NCI-H446 treated with DMSO at 0.1 percent for 48 hours (cell line): ENCODE measurements at places on chromosomes 3 and 15.

DNA sequence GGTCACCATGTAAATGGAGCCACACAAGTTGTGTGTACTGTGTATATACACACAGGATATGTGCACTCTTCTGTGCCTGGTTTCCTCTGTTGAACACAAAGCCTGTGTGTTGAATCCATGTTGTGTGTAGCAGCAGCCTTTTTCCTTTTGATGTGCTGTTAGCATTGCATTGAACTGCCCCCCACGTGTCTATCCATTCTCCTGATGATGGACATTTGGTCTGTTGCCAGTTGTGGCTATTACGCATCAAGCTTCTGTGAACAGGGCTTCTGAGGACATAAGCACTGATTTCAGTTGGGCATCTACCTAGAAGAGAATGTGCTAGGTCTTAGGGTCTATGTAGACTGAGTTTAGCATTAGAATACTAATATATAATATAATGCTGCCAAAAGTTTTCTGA, 77.4 kb downstream of the LSM3 start:
- DNase-seq, result no peak

- DNase-seq, result no peak
Measured at GRCh38 chr3:144096016-144096415, 124.4 kb downstream of the DIPK2A start.

DNA sequence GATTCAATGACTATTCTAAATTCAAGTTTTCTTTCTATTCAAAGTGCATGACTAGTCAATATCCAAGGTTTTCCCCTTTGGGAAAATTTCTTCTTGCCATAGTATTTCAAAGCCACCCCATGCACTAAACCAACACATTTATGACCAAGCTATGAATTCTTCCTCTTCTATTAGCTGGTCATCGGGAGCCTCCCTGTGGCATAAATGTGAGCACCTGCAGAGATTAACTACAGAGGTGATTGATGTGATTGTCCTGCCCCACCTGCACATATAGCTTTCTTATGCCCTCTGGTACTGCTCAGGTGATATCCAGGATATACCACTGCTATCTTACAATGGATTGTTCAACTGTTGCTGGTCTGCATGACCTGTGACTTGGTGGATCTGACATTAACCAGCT, 694.9 kb downstream of the ZBBX start:
- no peak for DNase-seq

GRCh38 chr3:61964566-61964965, 403.2 kb downstream of the PTPRG start:
- no peak for DNase-seq

DNA sequence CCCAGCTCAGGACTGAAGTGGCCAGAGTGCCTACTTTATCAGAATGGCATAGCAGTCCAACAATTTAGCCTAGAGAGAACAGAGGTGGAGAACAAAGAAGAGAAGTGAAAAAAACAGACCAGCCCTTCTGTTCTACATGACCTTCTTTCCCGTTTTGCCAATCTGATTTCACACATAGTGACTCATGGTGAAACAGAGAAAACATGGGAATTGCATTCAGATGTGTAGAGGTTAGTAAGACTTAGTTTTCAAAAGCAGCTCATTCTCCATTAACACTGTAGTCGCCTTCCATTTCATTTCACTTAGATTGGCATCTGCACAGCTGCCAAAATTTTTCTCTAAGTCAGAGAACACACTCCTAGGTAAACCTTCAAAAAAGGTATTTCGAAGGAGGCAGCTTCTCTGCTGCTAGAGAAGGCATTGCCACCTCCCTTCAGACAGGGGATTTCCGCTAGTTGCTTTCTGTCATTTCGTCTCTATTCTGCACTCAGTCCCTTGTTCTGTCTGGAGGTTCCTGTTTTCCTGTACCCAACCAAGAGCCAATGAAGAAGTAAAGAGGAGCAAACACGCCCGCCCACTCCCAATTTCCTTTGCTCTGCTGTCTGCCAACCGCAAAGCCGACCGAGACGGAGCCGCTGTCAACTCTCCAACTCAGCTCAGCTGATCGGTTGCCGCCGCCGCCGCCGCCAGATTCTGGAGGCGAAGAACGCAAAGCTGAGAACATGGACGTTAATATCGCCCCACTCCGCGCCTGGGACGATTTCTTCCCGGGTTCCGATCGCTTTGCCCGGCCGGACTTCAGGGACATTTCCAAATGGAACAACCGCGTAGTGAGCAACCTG, at the start of gene ARL6IP5:
Gene ARL6IP5, plus strand, starts transcription at position 612 of the 842 bp plus-strand sequence. Its CDS starts 111 bp downstream, at position 723.
- peak; percentile 65 for DNase-seq

DNA sequence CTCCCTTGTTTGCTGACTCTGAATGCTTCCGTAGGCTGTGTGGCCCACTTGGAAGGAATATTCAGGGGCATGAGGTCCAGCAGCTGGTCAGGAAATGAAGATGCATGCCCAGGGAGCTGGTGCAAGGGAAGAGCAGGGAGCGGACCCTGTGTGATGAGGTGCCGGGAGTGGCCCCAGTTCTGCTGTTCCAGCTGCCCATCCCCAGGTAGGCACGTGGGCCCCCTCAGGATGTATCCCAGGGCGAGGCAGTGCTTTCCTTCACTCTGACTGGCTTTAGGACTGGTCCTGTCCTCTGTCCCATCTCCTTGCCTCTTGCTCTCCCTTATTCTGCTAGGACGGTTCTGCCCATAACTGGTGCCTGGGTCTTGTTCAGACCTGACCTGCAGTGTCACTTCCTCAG, 1.1 kb upstream of the FAM3D start:
- no peak for DNase-seq

DNA sequence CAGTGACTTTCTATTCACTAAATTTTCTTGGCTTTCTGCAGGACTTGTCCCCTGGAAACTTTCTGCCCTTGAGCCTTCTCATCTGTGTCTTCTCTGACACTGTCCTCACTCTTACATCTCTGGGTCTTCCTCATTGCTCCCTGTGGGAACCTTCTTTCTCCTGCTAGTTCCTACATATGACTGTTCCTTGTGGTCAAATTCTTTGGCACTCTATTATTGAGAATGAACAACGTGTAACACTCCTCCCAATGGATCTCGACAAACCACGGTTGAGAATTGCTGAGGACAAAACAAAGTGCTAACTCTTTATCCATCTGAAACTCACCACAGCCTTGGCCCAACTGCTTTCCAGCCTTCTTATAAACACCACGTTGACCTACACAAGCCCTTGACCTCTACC, 3.5 kb upstream of the FAM81A start:
- no peak for DNase-seq

DNA sequence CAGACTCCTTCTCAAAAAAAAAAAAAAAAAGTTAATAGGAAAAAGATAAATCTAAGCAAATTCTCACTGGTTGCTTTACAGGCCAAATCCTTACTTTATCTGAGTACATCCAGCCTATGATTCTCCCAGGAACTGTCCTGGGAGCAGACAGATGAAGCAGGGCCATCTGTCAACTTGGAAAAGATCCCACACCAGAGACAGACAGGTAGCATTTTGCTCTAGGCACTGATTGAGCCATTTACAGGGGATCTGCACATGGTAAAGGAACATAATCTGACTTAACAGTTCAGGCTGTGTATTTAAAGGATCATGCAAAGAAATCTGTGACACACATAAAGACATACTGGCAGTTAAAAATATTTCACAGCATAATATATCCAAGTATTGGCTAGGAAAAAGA, 1006.5 kb downstream of the TBL1XR1 start:
- DNase-seq, result peak; percentile 87

GRCh38 chr3:106813742-106814141, 563.5 kb upstream of the CCDC54 start:
- peak; percentile 84 for DNase-seq

- no peak for DNase-seq
Measured at GRCh38 chr3:79253704-79254103, 514.1 kb downstream of the ROBO1 start.

GRCh38 chr3:39569095-39569494, 101.6 kb downstream of the MOBP start:
- no peak for DNase-seq

- no peak for DNase-seq
Measured at GRCh38 chr15:64288999-64289398, 67.0 kb downstream of the CSNK1G1 start.

- no peak for DNase-seq
Measured at GRCh38 chr15:98905963-98906711, 101.5 kb downstream of the PGPEP1L start.
